Panc1 (cell line): ENCODE measurements at places on chromosomes 4 and X. TPM values are rescaled to one million over a fixed set of nuclear protein-coding genes. Genes with fewer than 3 reads are reported as not detected.

GRCh38 chr4:119314356-119314755 lies 7.6 kb downstream of the FABP2 start:
- no peak for DNase-seq

DNA sequence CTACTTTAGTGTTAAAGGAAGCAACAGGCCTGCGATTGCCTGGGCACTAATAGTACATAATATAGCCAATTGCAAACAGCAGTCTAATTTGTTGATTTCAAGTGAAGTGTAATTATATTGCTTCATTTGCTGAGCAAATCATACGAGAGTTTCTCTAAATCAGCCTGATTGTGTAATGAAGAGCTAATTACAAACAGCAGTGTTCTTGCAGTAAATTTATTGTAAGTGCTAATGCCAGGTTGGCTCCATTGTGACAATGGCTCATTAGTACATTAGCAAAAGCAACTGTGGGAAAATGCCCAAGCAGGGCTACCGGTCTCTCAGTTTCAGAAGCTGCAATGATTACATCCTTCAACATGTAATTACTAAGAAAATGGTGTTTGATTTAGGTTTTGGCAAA lies 591.5 kb downstream of the GALNTL6 start:
- DNase-seq: no peak

DNA sequence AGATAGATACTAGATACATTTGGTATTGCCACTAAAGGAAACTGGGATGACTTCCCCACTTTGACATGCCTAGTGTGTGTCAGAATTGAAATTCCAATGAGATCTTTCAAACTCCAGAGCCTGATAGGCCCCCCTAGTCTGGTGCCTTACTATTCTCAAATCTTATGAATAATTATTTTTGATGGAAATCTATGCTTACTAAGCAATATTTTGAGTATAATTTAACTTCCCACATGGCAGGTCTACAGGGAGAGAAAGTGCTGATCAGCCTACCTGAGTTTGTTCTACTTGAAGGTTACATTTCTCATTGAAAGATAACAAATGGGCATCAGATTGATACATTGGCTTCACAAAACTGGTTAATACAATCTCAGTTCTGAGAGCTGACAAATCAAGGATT lies 415.7 kb upstream of the BOD1L1 start:
- no peak for DNase-seq

DNA sequence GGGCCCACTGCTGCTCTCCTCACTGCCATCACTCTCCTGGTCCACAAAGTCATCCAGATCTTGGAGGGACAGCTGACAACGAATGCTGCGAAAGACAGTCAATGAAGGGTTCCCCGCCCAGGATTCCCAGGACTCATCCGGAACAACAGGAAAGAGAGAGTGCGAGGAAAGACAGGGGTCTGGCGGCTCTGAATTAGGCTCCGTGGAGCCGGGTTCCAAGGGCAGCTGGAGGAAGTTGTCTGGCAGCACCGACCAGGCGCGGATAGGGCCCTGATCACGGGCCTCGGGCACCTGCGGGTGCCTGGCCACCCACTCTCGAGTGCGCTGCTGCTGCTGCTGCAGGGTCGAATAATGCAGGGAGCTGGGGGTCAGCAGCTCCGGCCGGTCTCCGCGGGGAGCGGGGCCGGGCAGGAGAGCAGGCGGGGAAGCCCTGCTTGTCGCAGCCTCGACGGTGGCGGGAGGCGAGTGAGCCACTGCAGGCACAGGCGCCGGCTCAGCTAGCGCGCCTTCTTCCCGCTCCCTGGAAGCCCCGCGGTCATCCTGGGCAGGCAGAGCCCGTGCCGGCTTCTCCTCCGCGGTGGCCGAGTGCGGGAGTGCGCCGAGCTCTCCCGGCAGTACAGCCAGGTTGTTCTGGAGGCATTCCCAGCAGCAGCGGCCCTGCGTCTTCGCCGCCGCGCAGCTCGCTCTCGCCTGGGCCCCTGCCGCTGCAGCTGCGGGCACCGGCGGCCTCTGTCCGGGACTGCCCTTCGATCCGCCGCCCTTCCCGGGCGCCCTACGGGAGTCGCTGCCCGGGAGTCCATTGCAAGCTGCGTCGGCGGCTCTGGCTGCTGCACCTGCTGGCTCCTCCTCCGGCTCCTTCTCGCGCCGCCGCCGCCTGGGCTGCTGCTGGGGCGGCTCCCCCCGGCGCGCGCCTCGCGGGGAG lies 1.1 kb downstream of the SOWAHB start:
- no peak for DNase-seq

DNA sequence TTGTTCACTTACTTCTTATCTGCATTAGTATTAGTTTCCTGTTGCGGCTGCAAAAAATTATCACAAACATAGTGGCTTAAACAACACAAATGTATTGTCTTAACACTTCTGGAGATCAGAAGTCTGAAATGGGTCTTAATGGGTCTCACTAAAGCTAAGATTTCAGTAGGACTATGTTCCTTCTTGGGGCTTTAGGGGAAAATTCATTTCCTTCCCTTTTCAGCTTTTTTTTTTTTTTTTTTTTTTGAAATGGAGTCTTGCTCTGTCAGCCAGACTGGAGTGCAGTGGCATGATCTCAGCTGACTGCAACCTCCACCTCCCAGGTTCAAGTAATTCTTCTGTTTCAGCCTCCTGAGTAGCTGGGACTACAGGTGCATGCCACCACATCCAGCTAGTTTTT lies 78.1 kb upstream of the KLF3 start:
- no peak for DNase-seq

TMEM271 gene
- total RNA-seq: not detected
